ENCODE measurements at places on chromosomes 16 and 17.

DNA sequence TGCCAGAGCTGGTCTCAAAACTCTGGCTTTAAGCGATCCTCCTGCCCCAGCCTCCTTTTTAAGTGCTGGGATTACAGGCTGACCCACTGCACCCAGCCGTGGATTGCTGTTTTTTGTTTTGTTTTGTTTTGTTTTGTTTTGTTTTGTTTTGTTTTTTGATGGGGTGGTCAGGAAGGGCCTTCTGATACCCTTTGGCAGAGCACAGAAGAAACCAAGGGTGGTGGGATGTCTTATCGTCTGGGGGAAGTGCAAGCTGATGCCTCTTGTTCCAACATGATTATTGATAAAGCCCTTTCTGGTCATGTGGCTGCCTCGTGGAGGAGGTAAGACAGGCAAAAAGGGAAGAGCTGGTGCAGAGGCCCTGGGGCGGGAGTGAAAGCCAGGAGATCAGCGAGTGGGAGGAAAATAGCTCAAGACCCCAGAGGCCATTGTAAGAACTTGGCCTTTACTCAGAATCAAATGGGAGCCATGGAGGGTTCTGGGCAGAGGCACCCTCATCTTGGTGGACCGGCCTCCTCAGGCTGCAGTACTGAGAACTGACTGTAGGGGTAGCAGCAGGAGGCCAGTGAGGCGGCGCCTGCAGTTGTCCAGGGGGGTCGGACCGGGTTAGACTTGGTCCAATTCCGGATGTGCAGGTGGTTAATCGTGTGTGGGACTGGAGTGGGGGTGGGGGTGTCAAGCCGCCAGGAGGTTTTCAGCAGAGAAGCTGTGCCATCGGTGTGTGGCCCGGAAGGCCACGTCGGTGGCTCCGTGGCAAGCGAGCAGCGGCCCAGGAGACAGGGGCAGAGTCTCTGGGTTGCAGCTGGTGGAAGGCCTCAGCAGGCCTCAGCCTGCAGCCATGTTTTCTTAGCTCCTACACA is 84.4 kb upstream of the GSE1 start:
- no peak for DNase-seq

DNA sequence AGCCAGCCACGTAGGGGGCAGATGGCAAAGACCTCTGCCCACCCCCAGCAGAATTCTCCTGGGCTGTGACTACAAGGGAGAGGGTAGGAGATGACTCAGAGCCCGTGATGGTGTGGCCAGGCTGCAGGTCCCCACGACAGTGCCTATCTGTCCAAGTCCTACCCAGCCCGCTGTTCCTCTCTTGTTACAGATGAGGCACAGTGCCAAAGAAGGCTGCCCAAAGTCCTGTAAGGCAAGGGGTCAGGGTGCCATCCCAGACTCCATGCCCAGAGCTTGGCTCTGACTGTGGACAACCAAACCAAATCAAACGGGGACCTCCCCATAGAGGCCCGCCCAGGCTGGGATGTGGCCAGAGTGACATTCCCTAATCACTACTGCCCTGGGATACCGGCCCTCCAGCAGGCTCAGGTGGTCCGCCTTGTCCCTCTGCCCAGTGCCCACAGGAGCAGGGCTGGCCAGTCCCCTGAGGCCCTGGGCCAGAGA is 12.6 kb upstream of the BCAR1 start:
- DNase-seq = no peak

GRCh38 chr17:33676444-33676843 is 383.3 kb upstream of the ASIC2 start:
- DNase-seq = no peak

GRCh38 chr16:85159179-85159980 is 47.1 kb upstream of the CIBAR2 start:
- DNase-seq = no peak

GRCh38 chr16:54136276-54136625 is 150.3 kb downstream of the IRX3 start:
- DNase-seq = no peak

DNA sequence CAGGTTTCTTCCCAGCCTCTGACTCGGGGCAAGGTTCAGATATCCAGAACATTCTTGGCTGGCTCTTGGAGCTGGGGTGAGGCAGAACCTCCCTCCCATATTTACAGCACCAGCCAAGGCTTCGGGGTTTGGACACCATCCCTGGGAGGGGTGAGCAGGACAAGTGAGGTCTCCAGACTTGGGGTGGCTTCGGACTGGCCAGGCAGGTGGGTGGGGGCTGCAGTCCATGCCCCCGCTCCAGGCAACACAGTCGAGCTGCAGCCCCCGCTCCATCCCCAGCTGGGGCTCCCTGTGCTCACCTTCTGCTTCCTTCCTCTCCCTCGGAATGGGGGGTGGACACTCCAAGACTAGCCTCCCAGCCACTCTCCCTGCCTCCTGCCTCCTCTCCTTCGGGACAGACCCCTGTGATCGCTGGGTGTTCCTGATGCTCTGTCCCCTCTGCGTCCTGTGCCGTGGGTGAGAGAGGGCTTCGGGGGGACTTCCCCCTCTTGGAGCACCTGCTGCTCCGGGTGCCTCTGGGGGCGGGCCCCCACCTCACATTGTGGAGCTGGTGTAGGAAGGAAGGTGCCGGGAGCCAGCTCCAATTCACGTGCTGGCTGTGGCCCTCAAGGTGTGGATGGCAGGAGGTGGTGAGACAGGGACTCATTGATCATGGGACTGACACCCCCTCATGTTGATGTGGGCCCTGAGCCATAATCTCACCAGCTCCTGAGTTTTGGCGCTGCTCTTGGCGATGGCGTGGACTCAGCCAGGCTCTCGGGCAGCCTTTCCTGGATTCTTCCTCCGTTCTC is 189.2 kb downstream of the SEC14L1 start:
- no peak for DNase-seq

DNA sequence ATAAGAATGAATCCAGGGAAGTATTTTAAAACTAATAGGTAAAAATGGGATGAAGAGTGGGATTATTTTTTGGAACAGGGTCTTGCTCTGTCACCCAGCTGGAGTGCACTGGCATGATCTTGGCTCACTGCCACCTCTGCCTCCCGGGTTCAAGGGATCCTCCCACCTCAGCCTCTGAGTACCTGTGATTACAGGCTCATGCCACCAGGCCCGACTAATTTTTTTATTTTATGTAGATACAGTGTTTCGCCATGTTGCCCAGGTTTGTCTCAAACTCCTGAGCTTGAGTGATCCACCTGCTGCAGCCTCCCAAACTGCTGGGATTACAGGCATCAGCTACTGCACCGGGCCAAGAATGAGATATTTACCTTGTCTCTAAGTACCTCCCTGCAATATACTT is 22.1 kb downstream of the NSMCE1 start:
- DNase-seq = no peak

DNA sequence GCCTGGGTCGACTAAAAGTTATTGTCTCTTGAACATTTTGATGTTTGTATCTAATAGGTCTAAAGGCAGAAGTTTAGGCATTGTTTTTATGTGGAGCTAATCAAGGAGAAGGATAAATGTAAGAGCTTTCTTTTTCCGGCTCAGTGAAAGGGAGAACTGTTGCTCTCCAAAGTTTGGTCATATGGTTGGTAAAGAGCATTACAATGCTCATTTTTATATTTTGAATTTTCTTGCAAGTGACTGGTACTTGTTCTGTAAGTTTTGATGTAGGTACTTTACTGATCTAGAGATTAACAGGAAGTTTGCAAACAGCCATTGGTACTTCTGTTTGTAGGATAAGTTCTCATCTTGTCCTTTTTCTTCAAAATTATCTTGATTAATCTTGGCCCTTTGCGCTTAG is 30.9 kb upstream of the BCAS3 start:
- DNase-seq = no peak
